ENCODE measurements at places on chromosomes 2 and 18. TPM values are rescaled to one million over a fixed set of nuclear protein-coding genes. Genes with fewer than 3 reads are reported as not detected.
A peak's percentile ranks its signal among the peaks of the same experiment; 100 is the strongest.

DNA sequence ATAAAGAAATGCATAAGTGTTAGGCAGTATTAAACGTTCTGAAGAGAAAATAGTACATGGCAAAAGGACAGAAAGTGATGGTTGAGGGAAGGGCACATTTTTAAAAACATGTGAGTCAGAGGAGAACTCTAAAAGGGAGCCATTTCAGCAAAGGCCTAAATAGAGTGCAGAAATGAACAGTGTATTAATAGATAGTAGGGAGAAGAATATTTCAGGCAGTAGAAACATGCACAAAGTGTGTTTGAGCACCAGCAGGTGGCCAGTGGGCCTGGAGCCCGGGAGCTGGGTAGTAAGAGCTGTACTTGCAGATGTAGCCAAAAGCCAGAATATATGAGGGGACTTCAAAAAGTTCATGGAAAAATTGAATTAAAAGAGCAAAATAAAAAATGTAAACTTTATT, 288.1 kb upstream of the FIGN start:
- ATAC-seq, result no peak

DNA sequence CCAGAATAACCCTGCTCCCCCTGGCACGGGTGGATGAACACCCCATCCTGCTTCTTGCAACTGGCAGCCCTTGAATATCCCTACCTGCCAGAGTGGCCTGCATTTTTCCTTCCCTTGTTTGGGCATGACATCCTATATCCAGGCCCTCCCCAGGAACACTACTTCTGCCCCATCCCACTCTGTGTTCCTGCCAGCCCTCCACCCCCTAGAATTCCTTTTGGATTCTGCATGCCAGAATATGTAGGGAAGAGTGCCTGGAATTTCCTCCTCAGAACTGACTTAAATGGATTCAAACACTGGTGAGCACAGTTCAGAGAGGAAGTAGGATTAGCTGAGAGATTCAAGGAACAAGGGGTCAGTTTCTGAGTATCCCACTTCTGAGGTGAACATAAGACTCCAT, 123.5 kb upstream of the PELI1 start:
- peak; percentile 34 for ATAC-seq

GRCh38 chr2:73368781-73369180, 16.9 kb upstream of the ALMS1 start:
- no peak for ATAC-seq

DNA sequence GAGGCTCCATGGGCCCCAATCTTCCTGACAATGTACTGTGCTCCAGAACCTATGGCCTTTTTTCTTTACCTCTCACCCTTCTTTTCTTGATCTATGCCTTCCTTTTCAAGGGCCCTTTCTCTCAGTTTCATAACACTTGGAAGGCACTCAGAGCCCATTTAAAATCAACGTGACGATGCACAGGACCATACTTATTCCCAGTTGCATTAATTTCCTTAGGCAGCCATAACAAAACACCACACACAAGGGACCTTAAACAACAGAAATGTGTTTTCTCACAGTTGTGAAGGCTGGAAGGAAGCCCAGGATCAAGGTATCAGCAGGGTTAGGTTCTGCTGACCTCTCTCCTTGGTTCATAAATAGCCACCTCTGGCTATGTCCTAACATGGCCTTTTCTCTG, 414.0 kb upstream of the TNP1 start:
- no peak for ATAC-seq

GRCh38 chr2:239944694-239945551, 80.2 kb downstream of the NDUFA10 start:
- no peak for ATAC-seq

- ATAC-seq, result no peak
Measured at GRCh38 chr18:46497129-46497528, 159.9 kb downstream of the LOXHD1 start.

GRCh38 chr2:134773335-134773734, 54.5 kb upstream of the TMEM163 start:
- no peak for ATAC-seq

DNA sequence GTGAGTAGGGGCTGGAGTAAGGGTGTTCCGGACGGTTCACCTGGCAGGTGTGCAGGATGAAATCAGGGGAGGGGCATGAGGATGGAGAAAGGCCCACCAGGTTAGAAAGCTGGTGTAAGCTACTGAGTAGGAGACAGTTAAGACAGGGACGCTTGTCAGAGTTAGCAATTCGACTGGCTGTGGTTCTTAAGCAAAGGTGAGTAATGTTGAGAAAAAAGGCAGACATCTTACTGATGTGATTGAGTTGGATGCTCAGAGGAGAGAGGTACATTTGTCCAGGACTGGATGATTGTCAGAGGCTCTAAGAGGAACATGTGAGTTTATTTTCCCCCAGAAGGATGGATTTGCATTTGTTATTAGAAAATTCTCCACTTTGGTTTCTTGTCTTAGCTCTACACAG, 90.5 kb upstream of the MGAT5 start:
- no peak for ATAC-seq

GRCh38 chr2:39515273-39515896, 78.3 kb upstream of the MAP4K3 start:
- no peak for ATAC-seq

GRCh38 chr2:200431996-200432705, 77.7 kb downstream of the KCTD18 start:
- no peak for ATAC-seq

DNA sequence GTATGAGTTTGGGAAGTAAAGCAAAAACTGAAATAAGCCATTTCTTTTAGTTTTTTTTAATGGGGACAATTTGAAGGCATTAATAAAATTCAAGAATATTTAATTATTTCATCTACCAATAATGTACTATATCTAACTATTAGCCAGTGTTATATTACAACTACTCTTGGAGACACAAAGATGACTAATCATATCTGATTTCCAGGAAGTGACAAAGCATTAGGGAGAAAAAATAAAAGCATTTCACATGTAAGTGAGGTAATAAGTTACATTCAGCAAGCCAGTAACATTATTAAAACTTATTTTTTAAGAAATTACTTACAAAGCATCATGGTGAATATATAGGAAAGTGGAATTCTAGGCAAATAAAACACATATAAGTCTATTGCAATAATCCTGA, 781.3 kb upstream of the NRXN1 start:
- ATAC-seq, result no peak

- no peak for ATAC-seq
Measured at GRCh38 chr2:130837175-130837810, 579 bp downstream of the ARHGEF4 start.

GRCh38 chr2:226076529-226076928, 677.0 kb downstream of the NYAP2 start:
- no peak for ATAC-seq

DNA sequence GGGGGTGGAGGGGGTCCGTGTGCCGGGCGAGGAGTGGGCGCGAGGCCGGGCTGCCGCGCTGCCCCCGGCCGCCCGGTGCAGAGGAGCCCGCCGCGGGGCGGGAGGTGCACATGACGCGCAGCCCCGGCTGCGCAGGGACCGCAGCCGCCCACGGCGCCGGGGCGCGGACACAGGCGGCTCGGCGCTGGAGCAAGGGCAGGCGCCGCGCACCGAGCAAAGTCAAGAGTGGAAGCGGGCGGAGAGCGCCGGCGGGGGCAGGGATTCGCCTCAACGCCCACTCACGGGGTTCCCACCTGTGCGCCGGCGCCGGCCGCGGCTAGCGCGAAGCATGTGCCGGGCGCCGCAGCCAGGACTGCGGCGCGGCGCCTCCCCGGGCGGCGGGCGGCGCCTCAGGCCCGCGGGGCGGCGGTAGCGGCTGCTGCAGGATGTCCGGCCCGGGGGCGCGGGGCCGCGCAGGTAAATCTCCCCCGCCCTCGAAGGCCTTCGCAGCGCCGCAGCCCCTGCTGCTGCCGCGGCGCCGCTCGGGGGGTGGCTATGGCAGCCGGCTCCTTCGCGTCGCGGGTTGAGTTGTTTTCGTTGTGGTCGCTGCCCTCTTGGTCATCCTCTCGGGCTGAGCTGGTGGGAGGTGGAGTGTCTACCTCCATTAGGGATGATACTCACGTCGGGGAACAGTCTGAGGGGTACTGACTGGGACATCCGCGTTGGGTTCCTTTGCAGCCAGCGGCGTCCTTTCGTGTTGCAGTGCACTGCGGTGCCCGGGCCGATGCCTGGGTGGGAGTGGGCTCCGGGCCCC, 216.3 kb upstream of the DTNA start:
- ATAC-seq, result peak; percentile 77

DNA sequence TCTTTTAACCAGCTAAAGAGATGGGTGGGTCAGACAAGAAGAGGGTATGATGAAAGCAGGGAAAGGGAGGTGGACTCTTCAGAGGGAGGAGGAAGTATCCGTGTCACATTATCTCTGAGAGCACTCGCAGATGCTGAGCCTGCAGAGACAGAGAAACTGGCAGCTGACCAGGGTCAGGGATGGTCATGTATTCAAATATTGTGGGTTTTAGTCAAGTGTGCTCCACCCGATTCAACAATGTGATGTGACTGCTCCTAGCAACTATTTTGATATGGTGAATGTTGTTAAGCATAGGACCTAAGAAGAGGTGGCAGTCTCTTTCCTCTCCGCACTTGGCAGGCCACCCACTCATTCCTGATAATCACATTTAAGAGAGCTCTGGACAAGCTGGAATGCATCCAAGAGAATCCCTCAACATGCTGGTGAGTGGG, 1.3 kb upstream of the CLIP4 start:
- peak; percentile 46 for ATAC-seq

GRCh38 chr2:235799281-235799680, 305.4 kb downstream of the AGAP1 start:
- no peak for ATAC-seq

DNA sequence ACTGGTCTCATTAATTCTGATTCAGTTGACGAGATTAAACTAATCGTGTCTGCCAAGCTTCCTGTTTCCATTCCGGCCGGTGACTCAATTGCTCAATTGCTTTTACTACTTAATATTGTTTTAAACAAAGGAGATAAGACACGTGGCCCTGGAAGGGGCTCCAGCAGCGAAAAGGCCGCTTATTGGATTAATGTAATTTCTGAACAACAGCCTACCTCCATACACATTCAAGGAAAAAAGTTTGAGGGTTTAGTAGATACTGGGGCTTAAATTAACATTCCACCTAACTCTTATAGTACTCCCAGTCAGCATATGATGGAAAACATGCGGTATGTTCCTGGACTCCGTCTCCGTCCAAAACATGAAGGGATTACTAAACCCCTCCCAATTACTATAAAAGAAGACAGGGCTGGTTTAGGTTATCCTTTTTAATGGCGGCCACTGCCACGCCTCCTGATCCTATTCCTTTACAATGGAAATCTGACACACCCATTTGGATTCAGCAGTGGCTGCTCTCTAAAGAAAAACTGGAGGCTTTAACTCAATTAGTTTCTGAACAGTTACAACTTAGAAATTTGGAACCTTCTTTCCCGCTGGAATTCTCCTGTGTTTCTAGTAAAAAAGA, 27.1 kb downstream of the VPS54 start:
- no peak for ATAC-seq

- ATAC-seq, result no peak
Measured at GRCh38 chr18:53508529-53508928, 715.9 kb downstream of the MBD2 start.

- ATAC-seq, result peak; percentile 7
Measured at GRCh38 chr2:46297546-46298271, 502 bp downstream of the EPAS1 start.

- no peak for ATAC-seq
Measured at GRCh38 chr2:62459106-62459505, 46.9 kb downstream of the TMEM17 start.

The TMEM200C gene
- total RNA-seq, result 0.15 TPM

The PRSS56 gene
- not detected for total RNA-seq

The LRRC30 gene
- total RNA-seq, result not detected

The GALM gene
- total RNA-seq, result 10.9 TPM

The MEP1B gene
- not detected for total RNA-seq

The DPYSL5 gene
- total RNA-seq, result not detected

The NGEF gene
- total RNA-seq, result 0.46 TPM

The CPLX4 gene
- total RNA-seq, result not detected

The TUBA3E gene
- total RNA-seq, result not detected

The ANKRD30BL gene
- total RNA-seq, result not detected

The PLCD4 gene
- total RNA-seq, result 14.2 TPM

All from gastroesophageal sphincter (tissue), 4 donors.